COR-L47 (cell line): ENCODE measurements at places on chromosomes 5 and 9.
A peak's percentile ranks its signal among the peaks of the same experiment; 100 is the strongest.

DNA sequence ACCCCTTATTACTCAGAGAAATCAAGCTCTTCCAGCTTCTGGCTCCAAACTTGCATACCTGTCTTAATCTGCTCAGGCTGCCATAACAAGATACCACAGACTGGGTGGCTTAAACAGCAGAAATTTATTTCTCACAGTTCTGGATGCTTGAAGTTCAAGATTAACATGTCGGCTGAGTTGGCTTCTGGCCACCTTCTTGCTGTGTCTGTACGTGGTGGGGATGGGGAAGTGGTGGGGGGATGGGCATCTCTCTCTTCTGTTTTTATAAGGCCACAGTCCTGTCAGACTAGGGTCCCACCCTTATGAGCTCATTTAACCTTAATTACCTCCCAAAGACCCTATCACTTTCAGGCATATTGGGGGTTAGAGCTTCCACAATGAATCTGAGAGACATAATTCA is 140.5 kb downstream of the SV2C start:
- no peak for DNase-seq

GRCh38 chr9:114507726-114508125 is 2.5 kb upstream of the WHRN start:
- peak; percentile 45 for DNase-seq

GRCh38 chr5:119267958-119268386 is 87.8 kb upstream of the TNFAIP8 start:
- DNase-seq: peak; percentile 85

DNA sequence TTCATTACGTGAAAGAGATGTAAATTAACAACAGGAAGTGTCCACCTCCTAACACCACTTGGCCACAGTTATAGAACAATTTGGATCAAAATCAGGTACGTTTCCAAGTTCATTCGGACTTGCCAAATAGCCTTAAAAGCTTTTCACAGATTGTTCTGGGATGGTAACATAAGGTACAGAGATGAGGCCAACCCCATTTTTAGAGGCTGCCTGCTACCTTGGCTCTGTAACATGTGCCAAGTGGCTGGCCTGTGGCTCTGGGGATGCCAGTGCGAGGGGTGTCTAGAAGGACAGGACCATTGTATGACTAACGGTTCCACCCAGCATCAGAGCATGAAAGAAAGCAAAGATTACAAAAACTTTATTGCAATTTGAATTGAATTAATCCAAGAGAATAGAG is 91.0 kb downstream of the LHFPL2 start:
- no peak for DNase-seq

DNA sequence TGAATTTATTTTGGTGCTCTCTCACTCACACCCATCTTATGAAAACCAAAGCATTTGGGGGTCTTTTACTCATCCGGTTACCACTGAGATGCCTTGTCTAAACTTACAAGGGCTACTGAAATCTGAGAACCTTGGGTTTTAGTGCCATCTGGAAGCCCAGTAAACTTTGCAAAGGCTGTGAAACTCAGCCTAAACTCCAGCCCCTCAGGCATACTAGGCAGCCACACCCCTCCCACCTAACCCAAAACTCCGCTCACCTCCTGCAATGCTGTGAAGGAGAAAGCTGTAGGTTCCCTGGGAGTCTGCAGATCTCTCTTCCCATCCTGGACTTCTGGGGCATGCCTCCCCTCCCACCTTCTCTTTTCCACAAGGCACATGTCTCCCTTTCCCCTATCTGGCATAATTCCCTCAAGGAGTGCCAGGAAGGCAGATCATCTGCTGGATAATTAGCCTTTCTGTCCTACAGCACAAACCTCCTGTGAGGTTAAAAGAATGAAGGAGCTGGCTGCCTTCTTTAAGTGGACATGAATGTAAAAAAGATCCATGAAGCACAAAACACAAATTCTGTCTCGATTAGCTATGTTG is 71.5 kb upstream of the ANXA1 start:
- DNase-seq: no peak

DNA sequence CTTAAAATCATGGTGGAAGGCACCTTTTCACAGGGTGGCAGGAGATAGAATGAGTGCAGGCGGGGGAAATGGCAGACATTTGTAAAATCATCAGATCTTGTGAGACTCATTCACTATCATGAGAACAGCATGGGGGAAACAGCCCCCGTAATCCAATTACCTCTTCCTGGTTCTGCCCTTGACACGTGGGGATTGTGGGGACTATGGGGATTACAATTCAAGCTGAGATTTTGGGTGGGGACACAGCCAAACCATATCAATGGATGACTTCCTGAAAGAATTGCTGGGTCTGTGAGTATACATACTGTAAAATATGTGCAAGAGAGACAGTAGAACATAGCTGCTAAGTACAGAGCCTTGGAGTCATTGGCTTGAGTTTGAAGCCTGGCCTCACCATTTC is 47.0 kb downstream of the KIAA1958 start:
- DNase-seq: no peak

- no peak for DNase-seq
These were observed 8.9 kb downstream of the DROSHA start for GRCh38 chr5:31523041-31523440.
